ENCODE measurements at places on chromosomes 13 and 19.

- no peak for DNase-seq
Observed at GRCh38 chr13:33172400-33172799, 113.2 kb downstream of the STARD13 start.

DNA sequence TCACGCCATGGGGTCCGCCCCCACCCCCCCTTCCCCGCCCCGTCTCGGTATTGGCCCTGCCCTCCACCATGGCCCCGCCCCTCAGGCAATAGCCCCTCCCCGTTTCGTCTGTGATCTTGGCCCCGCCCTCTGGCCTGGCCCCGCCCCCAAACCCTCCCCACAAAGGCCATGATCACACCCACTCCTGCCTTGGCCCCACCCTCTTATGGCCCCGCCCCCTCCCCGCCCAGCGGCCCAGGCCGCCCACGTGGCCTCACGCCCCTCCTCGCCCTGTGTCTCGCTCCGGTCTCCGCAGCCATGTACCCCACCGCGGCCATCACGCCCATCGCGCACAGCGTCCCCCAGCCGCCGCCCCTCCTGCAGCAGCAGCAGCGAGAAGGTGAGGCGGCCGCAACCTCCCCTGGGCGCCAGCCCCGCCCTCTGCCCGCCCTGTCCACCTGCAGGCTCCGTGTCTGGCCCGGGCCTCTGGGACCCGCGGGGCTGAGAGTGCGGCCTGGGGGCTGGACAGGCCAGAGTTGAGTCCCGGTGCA is 61.3 kb downstream of the CELF5 start:
- DNase-seq = no peak

DNA sequence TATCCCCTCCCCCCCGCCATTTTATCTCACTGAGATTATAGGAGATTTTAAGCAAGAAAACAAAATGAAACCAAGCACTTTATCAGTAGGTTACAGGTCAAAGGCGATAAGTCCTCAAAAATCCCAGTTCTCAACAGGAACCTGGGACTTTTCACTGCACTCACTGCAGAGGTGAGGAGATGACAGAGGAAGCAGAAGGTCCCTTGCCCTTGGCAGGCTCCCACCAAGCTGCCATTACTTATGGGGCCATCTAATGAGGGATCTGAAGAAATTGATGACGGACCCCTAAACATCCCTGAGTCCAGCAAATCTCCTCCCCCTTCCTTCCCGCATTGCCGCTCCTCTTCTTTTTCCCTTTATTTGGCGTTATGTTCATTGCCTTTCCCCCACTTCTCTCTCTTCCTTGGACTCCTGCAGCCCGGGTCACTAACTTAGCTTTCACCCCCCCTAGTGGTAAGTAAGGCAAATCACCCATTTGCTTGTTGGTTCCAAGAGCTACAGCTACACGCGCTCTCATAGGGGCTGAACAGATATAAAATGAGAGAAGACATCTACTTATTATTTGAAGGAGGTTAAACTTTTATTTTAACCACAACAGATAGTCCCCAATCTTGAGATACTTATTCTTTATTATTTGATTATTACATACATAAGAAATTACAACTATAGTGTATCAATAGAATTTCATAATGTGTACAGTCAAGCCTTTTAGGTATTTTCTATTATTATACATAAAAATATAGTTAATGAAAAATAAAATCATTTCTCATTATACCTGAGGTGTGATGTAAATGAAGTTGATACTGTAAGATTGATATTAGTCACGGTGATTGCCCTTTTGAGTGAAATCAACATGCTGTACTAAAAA is 52.0 kb upstream of the ARGLU1 start:
- peak; percentile 73 for DNase-seq

- peak; percentile 53 for DNase-seq
Observed at GRCh38 chr19:3964256-3965194, 6.4 kb downstream of the DAPK3 start.

DNA sequence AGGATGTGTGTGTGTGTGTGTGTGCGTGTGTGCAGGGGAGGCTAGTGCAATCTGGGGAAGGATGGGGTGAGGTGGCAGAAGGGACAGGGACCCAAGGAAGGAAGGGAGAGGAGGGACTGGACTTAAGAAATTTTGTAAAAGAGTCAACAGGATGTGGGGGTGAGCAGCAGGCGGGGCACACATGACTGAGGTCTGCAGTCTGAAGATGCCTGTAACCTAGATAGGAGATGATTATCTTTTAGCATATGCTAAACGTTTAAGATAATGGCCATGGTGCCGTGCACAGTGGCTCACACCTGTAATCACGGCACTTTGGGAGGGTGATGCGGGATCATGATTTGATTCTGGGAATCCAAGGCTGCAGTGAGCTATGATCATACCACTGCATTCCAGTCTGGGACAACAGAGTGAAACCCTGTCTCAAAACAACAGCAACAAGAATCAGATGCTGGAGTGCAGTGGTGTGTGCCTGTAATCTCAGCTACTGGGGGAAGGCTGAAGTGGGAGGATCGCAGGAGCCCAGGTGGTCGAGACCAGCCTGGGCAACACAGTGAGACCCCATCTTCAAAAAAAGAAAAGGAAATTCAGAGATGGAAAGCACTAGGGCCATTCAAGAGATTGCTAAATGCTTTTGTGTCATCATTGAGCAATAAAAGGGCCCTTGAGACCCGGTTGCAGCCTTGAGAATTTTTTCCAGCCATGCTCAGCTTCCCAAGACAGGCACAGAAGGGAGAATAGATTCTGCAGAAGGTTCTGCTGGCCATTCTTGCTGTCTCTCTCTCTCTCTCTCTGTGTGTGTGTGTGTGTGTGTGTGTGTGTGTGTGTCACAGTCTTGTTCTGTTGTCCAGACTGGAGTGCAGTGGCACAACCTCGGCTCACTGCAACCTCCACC is 3.8 kb upstream of the ZNF414 start:
- DNase-seq = no peak
